Liver (tissue), 10 donors: ENCODE measurements at places on chromosomes 1 and 21.

GRCh38 chr1:39128959-39129358 is 75.5 kb upstream of the MACF1 start:
- DNase-seq: no peak

DNA sequence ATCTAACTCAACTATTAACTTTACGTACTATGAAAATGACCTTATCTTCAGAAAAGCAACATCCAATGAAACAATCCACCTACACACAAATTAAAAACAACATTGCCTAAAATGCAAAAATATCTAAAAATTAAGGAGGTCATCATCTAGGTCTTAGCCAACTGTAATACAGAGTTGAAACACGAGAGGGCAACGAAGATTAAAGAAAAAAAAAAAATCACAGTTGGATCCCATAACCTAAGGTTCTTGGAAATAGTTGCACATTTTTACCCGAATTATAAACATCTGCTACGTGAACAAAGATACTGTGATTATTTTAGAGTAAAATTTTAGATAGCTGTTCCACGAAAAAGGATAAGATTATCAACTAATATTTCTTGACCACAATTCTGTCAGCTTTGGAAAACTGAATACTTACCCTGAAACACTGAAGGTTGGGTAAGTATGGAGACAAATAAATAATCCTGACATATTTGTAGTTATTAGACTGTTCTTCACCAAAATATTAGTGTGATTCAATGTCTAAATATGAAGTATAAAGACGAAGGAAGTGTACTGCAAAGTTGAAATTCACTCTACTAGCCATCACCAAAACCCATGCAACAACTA is 88.0 kb upstream of the AK4 start:
- DNase-seq: no peak

DNA sequence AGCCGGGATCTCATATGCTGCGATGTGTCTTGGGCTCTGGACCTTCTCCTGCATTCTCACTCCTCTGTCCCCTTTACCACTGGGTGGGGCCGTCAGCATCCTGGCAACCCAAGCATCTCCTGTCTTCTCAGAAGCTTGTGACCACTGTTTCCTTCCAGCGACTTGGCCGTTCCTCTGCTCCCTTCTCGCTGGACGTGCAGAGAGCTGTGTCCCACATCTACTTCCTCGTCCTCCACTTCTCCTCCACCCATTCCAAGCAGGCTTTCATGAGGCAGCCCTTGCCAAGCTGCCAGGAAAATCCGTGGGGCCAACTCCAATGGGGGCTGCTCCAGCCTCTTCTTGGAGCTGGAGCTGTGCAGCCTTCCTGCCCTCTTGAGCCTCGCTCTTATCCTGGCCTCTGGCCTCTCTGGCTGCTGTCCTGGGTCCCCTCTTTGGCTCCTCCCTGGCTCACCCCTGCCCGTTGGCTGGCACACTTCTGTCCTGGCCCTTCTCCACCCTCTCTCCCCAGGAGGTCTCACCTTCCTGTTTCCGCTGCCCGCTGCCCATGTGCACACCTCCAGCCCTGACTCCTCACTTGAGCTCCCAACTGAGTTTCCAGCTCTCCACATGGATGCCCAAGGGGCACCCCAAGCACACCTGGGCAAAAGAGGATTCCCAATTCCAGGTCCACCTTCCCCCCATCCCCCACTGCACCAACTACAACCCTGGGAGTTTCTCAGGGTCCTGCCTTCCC is 8.7 kb downstream of the FAM131C start:
- DNase-seq: no peak

DNA sequence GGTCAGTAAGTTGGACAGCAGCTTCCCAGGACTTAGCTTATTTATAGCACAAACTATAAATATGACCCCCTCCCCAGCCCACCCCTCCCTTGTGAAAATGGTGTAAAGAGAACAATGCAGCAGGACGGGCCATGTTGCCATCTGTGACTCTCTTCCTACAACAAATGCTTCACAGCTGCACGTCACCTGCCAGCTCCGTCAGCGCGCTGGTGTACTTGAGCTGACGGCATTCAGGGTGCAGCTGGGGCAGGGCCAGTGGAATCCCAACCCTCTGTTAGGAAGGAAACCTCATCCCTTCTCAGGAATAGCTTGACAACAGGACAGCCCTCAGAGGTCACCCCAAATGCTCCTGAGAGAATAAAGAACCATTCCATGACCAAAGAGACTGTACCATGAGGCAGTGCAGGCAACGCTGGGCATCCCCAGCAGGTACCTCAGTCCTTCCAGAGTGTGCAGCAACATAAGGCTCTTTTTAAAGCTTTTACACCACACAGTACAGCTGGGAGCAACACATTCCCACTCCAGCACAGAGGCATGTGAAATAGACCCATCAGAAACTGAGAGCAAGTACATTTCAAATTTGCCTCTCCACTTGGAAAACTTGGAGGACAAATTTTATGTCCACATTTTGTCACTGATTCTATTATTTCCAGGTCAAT is 85.0 kb downstream of the ATP1A1 start:
- no peak for DNase-seq

DNA sequence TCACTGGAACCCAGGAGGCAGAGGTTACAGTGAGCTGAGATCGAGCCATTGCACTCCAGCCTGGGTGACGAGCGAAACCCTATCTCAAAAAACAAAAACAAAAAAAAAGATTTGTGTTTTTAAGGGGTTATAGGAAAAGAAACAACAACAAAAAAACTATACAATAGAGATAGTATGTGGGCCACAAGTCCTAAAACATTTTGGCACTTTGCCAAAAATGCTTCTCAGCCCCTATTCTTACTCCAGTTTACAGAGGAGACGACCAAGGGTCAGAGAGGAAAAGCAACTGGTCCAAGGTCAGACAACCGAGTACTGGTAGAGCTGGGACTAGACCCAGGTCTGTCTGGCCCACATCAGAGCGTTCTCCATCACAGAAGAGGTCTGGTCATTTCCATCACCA is 3.0 kb downstream of the FBXO44 start:
- DNase-seq: no peak

GRCh38 chr1:9721606-9722377 is 70.3 kb downstream of the PIK3CD start:
- peak; percentile 54 for DNase-seq

DNA sequence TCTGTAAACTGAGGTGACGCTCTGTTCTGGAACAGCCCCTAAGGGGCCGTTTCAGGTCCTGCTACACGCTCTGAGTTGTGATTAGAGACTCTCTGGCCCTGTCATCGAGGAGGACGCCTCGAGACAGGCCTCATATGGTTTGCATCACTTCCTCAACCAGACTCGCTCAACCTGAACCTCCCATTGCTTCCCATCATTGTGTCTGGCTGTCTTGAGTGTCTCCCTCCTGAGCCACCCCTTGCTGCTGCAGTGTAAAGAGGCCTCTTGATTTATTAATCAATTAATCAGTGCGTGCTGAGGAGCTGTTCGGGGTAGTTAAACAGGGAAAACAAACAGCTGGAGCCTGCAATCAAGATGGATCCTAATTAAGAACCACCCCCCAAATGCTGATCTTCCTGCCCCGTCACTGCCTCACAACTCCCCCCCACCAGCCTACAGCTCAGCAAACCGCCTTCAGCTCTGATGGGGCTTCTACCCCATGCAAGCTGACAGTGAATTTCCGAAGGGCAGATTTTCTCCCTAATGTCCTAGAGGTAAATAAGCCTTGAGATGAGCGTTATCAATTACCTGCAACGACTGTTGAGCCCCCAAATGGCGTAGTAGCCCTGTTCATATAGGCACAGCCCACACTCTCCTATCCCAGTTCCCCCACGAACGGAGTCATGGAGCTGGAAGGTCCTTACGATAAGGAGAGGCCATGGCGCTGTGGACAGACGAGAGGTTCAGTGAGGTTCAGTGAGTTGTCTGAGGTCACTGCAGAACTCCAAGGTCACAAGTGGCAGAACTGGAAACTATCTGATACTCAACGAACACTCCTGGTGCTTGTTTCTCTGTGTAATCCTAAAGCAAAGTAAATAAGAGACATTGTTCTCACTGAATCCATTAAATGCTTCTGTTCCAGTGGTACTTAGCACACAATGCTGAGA is 210.6 kb downstream of the KIF26B start:
- no peak for DNase-seq

DNA sequence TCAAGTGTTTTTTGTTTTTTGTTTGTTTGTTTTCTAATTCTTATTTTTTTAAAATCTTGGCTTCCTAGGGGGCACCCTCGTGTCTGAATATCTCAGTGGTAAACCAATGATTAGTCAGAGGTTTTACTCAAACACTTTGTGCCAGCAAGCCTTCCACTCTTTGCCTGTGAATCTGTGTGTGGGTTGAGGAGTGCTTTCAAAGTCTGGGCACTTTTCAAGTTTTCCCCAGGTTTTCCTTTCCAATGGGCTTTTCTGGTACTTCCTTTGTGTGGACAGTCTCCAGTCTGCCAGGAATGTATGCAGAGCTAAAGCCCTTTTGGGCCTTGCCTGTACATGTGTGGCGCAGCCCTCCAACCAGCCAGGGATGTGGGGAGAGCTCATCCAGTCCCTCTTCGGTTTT is 9.7 kb upstream of the PPIE start:
- no peak for DNase-seq

DNA sequence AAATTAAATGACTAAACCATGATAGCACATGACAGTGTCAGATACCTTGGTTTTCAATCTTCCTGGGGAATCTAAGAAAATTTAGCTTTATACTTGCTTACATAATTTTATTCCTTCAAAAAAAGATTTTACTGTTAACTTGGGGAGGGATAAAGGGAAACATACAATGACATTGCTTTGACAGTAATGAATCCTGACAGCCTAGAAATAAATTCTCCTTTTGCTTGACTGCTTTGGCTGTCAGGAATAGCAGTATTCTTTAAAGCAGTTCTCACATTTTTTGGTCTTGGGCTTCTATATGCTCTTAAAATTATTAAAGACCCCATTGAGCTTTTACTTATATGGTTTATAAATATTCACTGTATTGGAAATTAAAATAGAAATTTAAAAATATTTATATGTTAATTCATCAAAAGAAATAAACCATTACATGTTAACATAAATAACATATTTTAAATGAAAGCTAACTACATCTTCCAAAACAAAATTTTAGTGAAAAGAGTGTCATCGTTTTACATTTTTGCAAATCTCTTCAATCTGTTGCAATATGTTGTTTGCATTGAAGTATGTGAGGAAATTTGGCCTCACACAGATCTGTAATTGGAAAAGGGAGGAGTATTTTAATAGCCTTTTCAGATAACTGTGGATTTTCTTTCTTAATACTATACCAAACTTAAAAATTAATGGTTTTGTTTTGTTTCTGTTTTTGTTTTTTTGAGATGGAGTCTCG is 16.1 kb downstream of the EPHX4 start:
- no peak for DNase-seq

- DNase-seq: no peak
Observed at GRCh38 chr1:109116286-109116685, 2.4 kb downstream of the ELAPOR1 start.

DNA sequence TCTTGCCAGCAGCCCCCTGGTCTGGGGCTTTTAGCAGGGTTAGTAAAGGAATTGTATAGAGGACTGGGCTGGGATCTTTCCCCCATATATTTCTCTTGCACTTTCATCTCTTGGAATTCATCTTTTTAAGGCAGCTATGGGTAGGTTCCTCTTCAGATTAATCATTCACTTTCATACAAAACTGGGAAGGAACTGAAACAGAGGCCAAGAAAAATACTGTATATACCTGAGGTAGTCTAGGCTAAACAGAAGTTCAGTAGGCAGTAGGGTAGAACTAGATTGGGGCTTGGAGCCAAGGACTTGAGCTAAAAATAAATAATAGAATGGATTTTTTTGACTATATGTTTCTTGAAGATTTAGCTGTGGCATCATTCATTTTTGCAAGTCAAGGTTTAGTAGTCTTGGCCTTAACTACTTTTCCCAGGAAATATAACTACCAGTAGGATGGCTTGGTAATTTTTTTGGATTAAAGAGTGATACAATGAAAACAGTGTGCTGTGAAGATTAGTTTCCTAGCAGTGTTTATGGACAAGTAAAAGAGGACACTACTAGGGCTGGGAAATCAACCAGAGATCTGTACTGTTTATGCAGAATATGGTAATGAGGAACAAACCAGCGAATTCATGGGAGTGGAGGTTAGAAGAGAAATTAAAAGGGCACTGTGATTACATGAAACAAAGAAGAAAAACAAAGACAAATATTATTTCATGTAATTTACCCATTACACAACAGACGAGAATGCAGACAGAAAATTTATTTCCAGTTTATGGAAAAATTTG is 50.9 kb upstream of the PTGS2 start:
- no peak for DNase-seq

DNA sequence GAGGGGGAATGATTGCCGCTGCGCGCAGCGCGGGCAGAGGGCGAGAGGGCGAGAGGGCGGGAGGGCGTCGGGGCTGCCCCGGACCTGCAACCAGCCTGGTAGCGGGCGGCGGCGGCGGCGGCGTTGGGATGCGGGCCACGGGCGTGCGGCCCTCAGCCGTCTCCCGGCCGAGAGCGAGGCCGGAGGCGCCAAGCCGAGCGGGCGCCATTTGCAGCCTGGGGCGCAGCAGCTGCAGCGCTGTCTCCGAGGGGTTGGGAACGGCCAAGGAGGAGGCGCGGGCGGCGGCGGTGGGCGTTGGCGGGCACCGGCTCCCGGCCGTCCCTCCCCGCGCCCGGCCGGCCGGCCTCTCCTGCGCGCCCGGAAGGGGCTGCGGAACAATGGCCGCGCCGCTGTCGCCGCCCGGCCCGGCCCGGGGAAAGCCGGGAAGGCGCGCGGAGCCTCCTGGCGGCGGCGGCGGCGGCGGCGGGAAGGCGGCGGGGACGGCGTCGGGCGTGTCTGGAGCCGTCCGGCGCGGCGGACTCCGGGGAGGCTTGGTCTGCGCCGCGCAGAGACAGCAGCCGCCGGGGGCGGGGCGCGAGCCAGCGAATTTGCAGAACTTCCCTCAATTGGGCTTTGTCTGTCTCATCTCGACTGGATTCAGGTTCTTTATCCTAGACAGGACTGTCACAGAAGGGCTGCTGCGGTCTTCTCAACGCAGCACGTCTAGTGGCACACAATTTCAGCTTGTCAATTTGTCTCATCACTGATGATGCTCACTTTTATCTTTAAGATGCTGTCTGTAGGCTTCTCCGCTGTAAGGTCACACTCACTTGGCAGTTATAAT is 35.7 kb downstream of the ZBTB8B start:
- peak; percentile 41 for DNase-seq

GRCh38 chr1:52691821-52692220 is 6.3 kb downstream of the COA7 start:
- no peak for DNase-seq

DNA sequence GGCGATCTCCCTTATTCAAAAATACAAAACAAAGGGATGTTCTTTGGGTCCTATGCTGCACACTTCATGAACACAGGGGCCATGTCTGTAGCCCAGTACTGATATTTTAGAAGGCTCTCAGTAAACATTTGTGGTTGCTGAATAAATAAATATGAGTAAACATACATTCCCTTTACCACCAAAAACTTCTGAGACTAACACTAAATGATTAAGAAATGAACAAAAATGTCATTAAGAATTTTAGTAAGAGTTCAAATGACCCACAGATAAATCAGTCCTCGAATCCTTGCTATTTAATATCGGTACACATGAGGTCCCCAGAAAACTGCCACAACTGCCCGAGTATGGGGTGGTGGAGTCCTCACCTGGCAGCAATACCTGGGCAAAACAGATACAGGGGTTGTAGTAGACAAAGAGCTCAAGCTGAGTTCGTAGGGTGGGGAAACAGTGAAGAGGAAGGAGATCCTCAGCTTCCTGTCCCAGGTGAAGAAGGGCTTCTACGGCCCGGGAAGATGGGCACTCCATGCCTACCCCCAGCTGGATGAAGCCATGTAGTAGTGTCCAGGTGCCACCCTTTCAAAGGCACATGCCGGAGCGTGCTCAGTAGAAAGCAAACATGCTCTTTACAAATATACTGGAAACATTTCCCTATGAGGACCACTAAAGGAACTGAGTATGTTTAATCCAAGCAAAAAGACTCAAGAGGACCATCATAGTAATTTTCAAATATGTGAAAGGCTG is 72.6 kb upstream of the ARHGAP29 start:
- DNase-seq: no peak

GRCh38 chr1:152546704-152547103 is 19.9 kb downstream of the LCE3E start:
- DNase-seq: no peak
